ENCODE measurements at places on chromosomes 7 and 10.

- no peak for DNase-seq
Measured at GRCh38 chr7:53466371-53466770, 430.9 kb downstream of the POM121L12 start.

- no peak for DNase-seq
Measured at GRCh38 chr7:142753366-142753765, 4.1 kb downstream of the PRSS1 start.

- DNase-seq = no peak
Measured at GRCh38 chr7:158039270-158039669, 548.4 kb downstream of the PTPRN2 start.

- DNase-seq = no peak
Measured at GRCh38 chr10:59793919-59794318, 40.7 kb upstream of the MRLN start.

DNA sequence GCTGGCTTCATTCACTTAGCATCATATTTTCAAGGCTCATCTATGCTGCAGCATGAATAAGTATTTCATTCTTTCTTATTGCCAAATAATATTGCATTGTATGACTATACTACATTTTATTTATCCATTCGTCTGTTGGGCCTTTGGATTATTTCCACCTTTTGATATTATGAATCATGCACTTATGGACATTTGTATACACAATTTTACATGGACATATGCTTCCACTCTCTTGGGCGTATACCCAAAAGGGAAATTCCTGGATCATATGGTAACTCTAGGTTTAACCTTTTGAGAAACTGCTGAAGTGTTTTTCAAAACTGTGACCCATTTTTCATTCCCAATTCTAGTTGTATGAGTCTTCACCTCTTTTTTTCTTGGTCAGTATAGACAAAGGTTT is 80.3 kb upstream of the GNAI1 start:
- DNase-seq = no peak

GRCh38 chr7:111137296-111138192 is 46.6 kb downstream of the LRRN3 start:
- no peak for DNase-seq

DNA sequence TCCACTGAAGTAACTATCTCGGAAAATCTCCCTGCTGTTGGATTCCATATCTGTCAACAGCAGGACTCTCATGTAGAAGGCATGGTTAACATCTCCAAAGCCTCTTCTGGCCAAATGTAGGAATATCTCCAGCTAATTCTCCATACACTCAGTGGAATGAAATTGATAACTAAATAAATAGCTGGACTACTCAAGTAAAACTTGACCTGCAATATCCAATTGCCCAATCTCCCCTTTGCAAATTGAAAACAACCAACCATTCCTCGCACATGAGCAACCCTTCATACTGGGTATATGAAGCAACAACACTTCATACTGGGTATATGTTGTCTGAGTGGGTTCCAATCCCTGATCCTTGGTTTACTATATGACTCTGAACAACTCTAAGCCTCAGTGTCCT is 105.4 kb upstream of the KMT2E start:
- no peak for DNase-seq

Data from SK-MEL-5 (cell line).